ENCODE measurements at places on chromosomes 12 and 14.

GRCh38 chr12:3041558-3042164, 35.5 kb upstream of the TSPAN9 start:
- DNase-seq, result peak; percentile 42

DNA sequence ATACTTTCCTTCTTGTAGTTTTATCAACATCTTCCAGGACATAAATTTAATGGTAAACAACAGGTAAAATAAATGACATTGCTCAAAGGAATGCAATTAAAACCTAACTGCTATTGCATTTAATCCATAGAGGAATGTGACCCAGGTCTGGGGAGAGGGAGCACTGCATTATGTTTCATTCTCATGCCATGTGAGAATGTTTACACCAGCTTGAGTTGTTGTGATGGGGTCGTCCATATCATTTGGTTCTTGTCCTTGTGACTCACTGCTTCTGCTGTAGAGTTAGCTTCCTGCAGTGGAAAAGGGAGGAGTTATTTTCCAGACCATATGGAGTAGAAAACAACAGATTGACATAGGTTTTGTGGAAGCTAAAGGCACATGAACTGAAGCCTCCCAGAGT, 129.3 kb upstream of the PMCH start:
- DNase-seq, result no peak

DNA sequence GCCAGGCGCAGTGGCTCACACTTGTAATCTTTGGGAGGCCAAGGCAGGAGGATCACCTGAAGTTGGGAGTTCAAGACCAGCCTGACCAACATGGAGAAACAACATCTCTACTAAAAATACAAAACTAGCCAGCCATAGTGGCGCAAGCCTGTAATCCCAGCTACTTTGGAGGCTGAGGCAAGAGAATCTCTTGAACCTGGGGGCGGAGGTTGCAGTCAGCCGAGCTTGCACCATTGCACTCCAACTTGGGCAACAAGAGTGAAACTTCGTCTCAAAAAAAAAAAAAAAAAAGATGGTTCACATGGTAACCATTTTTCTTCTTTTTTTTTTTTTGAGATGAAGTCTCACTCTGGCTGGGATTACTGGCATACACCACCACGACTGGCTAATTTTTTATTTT, 35.3 kb downstream of the SLC2A14 start:
- DNase-seq, result no peak

- DNase-seq, result no peak
These were observed 63.6 kb upstream of the SRSF5 start for GRCh38 chr14:69703047-69704039.

- DNase-seq, result no peak
These were observed 667.2 kb downstream of the DIO2 start for GRCh38 chr14:79543967-79544697.

DNA sequence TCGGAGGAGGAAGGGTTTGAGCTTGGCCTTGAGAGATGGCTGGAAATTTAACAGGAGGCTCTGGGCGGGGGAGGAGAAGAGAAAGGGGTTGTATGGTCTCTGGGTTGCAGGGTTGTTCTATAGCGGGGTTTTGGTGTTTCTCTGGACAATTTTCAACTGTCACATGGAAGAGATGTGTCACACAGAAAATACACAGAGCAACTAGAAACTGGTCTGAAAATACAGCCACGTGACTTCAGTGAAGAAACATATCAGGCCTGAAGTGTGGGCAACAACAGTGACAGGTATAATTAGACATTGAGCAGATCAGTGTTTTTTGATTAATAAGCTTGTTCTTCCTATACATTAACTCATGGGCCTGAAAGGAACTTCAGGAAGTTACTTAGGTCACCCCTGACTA, 205.3 kb upstream of the HMGA2 start:
- DNase-seq, result no peak

GRCh38 chr14:106831322-106831720, 1304.9 kb downstream of the TMEM121 start:
- no peak for DNase-seq

DNA sequence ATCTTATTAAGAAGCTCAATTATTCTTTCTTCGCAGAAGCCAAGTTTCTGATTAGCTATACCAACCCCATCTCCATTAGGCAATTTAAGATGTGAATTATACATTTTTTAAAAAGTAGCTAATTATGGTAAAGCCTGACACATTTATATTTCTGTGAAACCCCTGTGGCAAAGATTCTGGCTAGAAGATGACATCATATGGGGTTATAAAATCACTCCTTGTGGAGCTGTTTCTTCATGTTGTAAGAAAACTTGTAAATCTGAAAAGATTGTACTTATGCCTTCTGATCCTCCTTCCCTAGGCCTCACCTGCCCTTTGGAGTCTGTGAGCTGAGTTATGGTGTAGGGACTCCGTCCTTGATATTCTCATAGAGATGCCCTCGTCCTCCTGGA, 78.1 kb downstream of the CHST11 start:
- no peak for DNase-seq

DNA sequence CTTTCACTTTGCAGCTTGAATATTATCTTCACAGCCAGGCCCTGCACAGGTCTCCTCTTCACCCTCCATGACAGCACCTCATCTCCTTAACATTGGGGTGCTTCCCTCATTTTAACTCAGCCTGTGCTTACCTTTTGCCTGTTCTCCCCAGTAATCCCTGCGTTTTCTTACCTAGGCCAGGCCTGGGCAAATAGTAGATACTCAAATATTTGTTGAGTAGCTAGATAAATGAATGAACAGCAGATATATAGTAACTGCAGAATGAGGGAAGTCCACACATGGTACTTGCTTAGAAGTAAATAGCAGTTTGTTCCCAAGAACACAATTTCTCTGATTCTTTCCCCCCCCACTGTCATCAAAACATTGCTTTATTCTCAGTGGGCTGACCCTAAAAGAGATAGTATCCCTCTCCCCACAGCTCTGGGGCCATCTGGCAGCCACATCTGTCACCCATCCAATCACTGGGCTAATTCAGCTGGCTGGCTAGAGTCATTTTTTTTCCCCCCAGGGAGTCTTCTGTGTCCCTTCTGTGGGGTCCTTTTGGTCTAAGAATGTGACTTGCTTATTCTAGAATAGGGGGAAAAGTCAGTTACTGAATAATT, 43.2 kb downstream of the APPL2 start:
- DNase-seq, result no peak

DNA sequence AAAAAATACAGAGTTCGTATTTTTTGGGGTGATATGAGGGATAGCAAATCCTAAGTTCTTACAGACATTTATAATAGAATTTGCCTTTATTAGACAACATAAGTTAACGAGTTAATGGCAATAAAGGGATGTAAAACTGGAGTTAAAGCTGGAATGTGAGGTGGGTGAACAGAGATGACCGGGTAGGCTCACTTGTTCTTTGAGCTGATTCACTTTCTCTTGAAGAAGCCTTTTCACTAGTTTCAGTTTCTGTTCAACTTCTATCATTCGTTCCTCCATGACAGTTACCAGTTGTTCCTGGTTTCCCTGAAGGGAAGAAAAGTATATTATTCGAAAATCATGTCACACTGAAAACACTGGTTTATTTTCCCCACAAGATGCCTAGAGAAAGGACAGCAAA, 57.7 kb upstream of the SAV1 start:
- DNase-seq, result no peak

- no peak for DNase-seq
These were observed 934 bp upstream of the DCN start for GRCh38 chr12:91183551-91183950.

DNA sequence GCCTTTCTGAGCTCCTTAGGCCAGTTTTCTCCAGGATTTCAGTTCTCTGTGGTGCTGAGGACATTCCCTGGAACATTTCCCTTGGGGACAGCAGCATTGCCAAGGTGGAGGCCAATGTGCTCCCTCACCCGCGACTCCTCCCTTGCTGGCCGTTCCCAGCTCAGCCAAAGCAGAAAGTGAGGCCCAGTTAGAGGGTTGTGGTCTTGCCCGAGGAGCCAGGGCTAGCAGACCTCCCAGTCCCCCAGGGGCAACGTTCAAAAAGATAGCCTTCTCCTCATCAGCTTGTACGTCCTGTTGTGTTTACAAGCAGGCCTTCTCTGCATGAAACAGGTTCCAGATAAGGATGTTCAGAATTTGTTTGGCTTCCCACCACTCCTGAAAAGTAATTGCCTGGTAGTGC, 78.4 kb downstream of the SSPN start:
- DNase-seq, result peak; percentile 65

DNA sequence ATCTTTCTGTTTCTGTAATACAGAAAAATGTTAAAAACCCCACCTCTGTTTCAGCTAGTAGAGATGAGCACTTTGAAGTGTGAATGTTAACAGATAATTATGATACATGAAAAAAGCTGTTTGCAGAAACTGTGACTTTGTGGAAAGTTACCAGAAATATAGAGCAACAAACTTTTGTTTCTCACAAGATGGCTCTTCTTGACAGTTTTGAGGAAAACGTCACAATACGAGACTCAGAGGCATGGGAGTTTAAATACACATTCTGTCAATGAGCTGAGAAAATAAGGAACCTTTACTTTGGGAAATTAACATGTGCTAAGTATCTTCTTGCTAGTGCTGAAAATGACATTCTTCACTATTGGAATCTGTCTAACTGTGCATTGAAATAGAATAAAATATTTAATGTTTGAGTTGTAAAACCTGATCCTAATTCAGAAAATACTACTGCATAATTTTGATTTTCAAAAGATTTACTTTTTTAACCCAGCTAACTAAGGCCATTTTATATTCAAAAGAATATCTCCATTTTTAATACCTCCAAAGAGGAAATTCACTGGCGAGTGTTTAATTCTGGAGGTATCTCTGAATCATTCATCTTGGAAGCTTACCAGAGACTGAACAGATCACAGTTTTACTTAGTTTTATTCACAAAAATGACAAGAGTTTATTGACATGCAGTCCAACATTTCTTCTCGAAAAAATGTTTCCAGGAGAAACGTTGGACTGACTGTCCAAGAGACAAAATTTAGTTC, 308.9 kb upstream of the LRFN5 start:
- no peak for DNase-seq

DNA sequence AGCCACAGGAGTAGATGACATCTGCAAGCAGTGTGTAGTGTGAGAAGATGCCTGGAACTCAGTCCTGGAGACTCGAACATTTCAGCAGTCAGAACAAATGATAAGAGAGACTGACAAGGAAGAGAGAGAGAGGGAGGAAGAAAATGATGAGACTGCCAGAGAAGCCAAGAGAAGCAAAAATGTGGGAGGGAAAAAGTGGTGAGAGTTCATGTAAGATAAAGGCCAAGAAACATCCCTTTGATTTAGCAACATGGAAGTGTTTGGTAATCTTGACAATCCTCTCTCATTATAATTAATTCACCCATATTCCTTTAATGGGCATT, 42.6 kb downstream of the LIMA1 start:
- no peak for DNase-seq

Data from thyroid gland (tissue), 4 donors.